ENCODE measurements at places on chromosomes 2 and 18. TPM values are rescaled to one million over a fixed set of nuclear protein-coding genes. Genes with fewer than 3 reads are reported as not detected.

SNTG2 gene
- total RNA-seq = not detected

PROM2 gene
- 11.9 TPM for total RNA-seq

SF3B6 gene
- total RNA-seq = 129 TPM

ORC2 gene
- total RNA-seq = 51.9 TPM

MAB21L4 gene
- total RNA-seq = not detected

DNA sequence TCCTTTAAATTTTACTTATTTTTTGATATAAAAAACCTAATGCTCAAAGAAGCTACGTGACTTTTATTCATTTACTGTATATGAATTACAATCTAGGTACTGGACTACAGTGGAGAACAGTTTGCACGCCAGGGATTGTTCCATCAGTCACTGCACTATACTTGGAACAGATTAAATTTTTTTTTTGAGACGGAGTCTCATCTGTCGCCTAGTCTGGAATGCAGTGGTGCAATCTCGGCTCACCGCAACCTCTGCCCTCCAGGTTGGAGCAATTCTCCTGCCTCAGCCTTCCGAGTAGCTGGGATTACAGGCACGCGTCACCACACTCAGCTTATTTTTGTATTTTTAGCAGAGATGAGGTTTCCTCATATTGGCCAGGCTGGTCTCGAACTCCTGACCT is 330.0 kb upstream of the SLC14A2 start:
- no peaks in the 10 kb centered on the region for H3K27me3 ChIP-seq
- DNase-seq = no peak
- H3K36me3 ChIP-seq = no peaks in the 10 kb centered on the region
- no peak overlapping the region for H3K4me3 ChIP-seq
- H3K27ac ChIP-seq = no peak overlapping the region

- no peak overlapping the region for H3K27ac ChIP-seq
- peaks cover 7% of the 10 kb centered on the region for H3K36me3 ChIP-seq
- no peaks in the 10 kb centered on the region for H3K27me3 ChIP-seq
- DNase-seq = no peak
- peaks cover 4% of the 10 kb centered on the region for H3K4me1 ChIP-seq
- H3K4me3 ChIP-seq = no peak overlapping the region
Observed at GRCh38 chr2:127255146-127255545, 35.0 kb upstream of the CYP27C1 start.

GRCh38 chr2:127932199-127932876 is 46.6 kb upstream of the AMMECR1L start:
- DNase-seq = peak; percentile 64
- H3K4me3 ChIP-seq = no peak overlapping the region
- H3K27me3 ChIP-seq = no peaks in the 10 kb centered on the region
- no peaks in the 10 kb centered on the region for H3K36me3 ChIP-seq

DNA sequence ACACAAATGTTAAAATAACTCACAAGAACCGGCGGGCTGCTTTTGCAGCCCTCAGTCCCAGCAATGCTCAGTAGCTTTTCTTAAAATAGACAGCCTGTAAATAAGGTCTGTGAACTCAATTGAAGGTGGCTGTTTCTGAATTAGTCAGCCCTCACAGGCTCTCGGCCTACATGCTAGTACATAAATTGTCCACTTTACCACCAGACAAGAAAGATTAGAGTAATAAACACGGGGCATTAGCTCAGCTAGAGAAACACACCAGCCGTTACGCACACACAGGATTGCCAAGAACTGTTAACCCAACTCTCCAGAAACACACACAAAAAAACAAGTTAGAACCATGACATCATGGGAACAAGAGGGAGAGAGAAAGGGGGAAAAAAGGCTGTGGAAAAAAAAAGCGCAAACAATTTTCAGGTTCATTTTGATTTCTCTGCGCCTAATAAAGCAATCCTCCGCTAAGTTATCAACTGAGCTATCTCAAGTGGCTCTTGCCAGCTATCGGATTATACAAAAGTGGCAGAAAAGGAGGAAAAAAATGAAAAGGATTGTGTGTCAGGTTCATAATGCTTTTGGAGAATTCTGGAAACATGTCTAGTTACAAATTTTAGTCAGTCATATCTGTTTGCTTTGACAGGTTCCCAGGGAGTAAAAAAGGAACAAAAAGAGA is 89.1 kb downstream of the ZEB2 start:
- H3K36me3 ChIP-seq = no peaks in the 10 kb centered on the region
- no peaks in the 10 kb centered on the region for H3K27me3 ChIP-seq
- no peaks in the 10 kb centered on the region for H3K4me1 ChIP-seq
- H3K4me3 ChIP-seq = no peak overlapping the region

- H3K36me3 ChIP-seq = no peaks in the 10 kb centered on the region
- H3K4me1 ChIP-seq = peaks cover 17% of the 10 kb centered on the region
- H3K4me3 ChIP-seq = no peak overlapping the region
- DNase-seq = no peak
- no peak overlapping the region for H3K27ac ChIP-seq
- no peaks in the 10 kb centered on the region for H3K27me3 ChIP-seq
Observed at GRCh38 chr2:191922736-191923651, 76.1 kb upstream of the CAVIN2 start.

- DNase-seq = no peak
- no peaks in the 10 kb centered on the region for H3K4me1 ChIP-seq
- no peaks in the 10 kb centered on the region for H3K36me3 ChIP-seq
- H3K27ac ChIP-seq = no peak overlapping the region
- no peaks in the 10 kb centered on the region for H3K27me3 ChIP-seq
Observed at GRCh38 chr2:6228251-6228650, 536.1 kb downstream of the SOX11 start.

DNA sequence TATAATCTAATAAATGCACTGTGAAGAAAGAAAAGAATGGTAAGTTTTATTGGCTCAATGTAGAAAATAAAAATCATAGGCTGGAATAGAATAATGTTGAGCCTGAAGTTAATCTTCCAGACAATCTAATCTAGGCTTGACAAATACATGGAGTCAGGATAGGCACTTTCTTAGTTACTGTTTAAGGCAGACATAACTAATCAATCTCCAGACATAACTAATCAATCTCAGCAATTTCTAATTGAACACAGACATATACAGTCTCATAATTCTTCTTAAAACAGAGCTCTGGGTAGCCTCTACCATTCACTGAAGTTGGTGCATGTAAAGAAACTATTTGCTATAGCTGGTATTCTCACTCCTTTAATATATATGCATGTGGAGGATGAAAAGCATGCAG is 150.1 kb upstream of the CTAGE1 start:
- H3K4me1 ChIP-seq = peaks cover 7% of the 10 kb centered on the region
- no peak overlapping the region for H3K4me3 ChIP-seq
- peak; percentile 38 for DNase-seq
- no peaks in the 10 kb centered on the region for H3K27me3 ChIP-seq

DNA sequence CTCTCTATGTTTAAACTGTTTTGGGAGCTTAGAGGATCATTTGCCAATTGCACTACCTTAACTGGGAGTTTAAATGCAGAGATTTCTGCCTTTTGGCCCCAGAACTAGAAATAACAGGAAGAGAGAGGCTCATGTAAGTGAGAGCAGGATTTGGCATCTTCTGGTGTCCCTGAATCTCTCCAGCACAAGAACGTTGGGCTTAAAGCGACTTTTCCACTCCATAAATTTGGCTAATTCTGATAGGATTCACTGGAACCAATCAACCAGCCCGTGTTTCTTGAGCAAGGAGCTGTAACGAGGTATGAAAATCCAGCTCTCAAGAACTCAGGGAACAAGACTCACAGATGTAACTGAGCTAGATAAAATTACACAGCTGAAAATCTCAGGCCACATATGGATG is 181.0 kb downstream of the C1D start:
- DNase-seq = no peak
- H3K4me1 ChIP-seq = no peaks in the 10 kb centered on the region
- H3K4me3 ChIP-seq = no peak overlapping the region
- no peak overlapping the region for H3K27ac ChIP-seq
- H3K27me3 ChIP-seq = peaks cover 12% of the 10 kb centered on the region

- no peaks in the 10 kb centered on the region for H3K4me1 ChIP-seq
- peak; percentile 43 for DNase-seq
- H3K4me3 ChIP-seq = no peak overlapping the region
- no peaks in the 10 kb centered on the region for H3K27me3 ChIP-seq
- H3K27ac ChIP-seq = no peak overlapping the region
Observed at GRCh38 chr2:86372641-86373502, 35.4 kb upstream of the REEP1 start.

GRCh38 chr2:174611006-174611405 is 13.4 kb upstream of the WIPF1 start:
- H3K36me3 ChIP-seq = no peaks in the 10 kb centered on the region
- H3K27ac ChIP-seq = no peak overlapping the region
- H3K27me3 ChIP-seq = no peaks in the 10 kb centered on the region
- H3K4me3 ChIP-seq = no peak overlapping the region

- H3K36me3 ChIP-seq = no peaks in the 10 kb centered on the region
- H3K27me3 ChIP-seq = peaks cover 14% of the 10 kb centered on the region
- no peak overlapping the region for H3K27ac ChIP-seq
- peaks cover 6% of the 10 kb centered on the region for H3K4me1 ChIP-seq
Observed at GRCh38 chr18:26863122-26863879, 2.2 kb downstream of the AQP4 start.
